ENCODE measurements at places on chromosomes 5 and 9. TPM values are rescaled to one million over a fixed set of nuclear protein-coding genes. Genes with fewer than 3 reads are reported as not detected.

DNA sequence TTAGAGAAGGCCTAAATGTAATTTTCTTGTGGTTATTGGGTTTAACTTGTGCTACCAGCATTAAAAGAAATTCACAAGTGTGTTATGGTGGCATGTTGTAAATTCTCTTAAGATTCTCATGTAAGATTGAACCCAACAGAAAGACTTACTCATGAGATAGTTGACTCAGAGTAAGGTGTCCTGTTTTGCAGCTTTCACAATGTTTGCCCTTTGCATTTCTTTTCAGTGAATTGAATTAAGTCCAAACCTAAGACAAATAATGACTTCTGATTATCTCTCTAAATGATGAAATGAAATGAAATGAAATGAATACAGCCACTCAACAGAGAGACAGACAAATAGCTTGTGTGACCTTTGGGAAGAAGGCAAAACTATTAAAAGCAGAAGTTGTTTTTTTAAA, 1696.9 kb upstream of the WWC1 start:
- H3K27me3 ChIP-seq: no peaks in the 10 kb centered on the region
- no peak overlapping the region for H3K4me3 ChIP-seq
- no peaks in the 10 kb centered on the region for H3K4me1 ChIP-seq
- H3K27ac ChIP-seq: no peak overlapping the region
- H3K36me3 ChIP-seq: no peaks in the 10 kb centered on the region
- no peak for DNase-seq

DNA sequence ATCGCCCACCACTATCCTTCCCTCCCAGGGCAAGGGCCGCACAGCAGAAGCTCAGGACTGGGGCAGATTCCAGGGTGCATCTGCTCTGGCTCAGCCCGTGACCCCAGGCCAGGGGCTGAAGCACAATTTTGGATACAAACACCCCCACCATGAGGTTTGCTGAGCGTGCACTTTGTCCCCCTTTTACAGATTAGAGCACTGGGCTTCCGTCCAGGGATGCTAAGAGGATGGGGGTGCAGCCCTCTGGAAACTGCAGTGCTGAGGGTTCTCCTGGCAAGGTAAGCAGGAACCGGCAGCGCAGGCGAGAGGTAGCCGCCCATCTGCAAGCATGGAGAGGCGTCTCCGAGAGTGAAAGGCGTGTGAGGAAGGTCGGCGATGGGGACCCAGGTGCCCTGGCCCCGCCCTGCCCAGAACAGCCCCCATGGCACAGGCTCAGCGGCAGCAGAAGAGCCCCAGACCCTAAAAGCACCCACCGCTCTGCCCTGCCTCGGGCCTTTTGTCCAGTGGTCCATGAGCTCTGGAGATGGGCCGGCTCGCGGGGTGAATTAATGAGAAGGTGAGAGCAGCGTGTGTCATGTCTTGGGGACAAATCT, 54.5 kb upstream of the OLFM1 start:
- H3K27me3 ChIP-seq: peaks cover 3% of the 10 kb centered on the region
- H3K4me1 ChIP-seq: no peaks in the 10 kb centered on the region
- no peak overlapping the region for H3K4me3 ChIP-seq
- H3K36me3 ChIP-seq: no peaks in the 10 kb centered on the region
- no peak overlapping the region for H3K27ac ChIP-seq

DNA sequence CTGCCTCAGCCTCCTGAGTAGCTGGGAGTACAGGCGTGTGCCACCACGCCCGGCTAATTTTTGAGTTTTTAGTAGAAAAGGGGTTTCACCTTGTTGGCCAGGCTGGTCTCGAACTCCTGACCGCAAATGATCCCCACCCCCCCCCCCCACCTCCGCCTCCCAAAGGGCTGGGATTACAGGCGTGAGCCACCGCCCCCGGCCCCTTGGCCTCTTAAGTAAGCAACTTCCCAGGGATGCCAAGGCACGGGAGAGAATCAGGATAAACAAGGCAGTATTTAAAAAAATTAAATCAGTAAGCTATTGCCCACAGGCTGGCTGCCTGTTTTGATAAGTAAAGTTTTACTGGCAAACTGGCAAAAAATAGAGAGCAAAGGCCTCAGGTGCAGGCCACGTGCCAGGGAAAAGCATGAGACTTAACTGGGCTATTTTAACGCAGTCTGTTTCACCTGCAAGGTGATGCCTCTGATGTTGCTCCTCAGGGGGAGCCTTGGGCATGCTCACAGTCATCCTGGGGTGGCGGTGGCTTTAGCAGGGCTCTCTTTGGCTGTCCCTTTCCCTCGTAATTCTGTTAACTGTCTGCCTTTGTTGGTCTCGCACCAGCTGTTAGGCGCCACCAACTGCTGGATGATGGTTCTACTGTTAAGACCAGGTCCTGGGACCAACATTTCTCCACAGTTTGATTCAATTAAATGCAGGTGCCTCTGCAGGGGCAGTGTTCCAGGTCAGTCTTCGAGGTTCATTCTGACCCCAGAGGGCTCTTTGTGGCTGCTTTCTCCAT, 19.4 kb upstream of the RNF130 start:
- no peaks in the 10 kb centered on the region for H3K27me3 ChIP-seq
- peak; percentile 56 for DNase-seq
- H3K4me3 ChIP-seq: peak overlapping the region; percentile 77
- peak overlapping the region; percentile 42 for H3K27ac ChIP-seq
- peaks cover 5% of the 10 kb centered on the region for H3K4me1 ChIP-seq
- H3K36me3 ChIP-seq: no peaks in the 10 kb centered on the region

DNA sequence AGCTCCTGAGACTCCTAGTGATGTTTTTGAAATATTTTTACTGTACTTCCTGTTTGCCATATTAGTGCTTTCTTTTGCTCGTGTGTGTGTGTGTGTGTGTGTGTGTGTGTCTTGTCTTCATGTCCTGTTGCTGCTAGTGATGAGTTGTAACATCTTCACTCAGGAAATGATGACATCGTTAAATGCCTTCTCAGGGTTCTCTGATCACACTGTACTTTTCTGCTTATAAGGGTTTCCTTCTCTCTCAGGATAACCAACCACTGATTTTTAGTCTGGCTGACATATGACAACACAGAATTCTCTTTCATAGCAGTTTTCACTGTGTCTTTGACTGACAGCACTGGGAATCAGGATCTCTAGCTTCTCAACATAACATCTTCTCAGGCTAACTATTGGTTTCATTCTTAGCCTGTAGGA, 16.1 kb downstream of the SV2C start:
- no peak overlapping the region for H3K4me3 ChIP-seq
- peak; percentile 71 for DNase-seq
- peaks cover 17% of the 10 kb centered on the region for H3K27me3 ChIP-seq
- H3K27ac ChIP-seq: peak overlapping the region; percentile 31
- H3K4me1 ChIP-seq: peaks cover 9% of the 10 kb centered on the region

DNA sequence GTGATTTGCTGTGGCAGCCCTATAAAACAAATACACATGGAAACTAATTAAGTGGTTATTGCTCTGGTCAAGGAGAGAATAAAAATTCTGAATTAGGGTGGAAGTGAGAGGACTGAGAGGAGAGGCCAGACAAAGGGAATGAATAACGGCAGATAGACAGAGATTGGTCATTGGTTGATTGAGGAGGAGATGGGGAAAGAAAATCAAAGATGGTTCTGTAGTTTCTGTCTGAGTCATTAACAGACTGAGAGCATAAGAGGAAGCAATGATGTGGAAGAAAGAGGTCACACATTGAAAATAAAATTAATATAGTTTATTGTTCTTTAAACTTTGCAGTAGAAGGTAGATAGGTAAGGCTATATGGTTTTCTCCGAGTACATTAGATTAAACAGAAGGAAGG, 469.8 kb downstream of the ACTL7B start:
- H3K27me3 ChIP-seq: no peaks in the 10 kb centered on the region
- no peaks in the 10 kb centered on the region for H3K4me1 ChIP-seq
- no peak for DNase-seq
- H3K4me3 ChIP-seq: no peak overlapping the region
- H3K36me3 ChIP-seq: no peaks in the 10 kb centered on the region
- H3K27ac ChIP-seq: no peak overlapping the region

DNA sequence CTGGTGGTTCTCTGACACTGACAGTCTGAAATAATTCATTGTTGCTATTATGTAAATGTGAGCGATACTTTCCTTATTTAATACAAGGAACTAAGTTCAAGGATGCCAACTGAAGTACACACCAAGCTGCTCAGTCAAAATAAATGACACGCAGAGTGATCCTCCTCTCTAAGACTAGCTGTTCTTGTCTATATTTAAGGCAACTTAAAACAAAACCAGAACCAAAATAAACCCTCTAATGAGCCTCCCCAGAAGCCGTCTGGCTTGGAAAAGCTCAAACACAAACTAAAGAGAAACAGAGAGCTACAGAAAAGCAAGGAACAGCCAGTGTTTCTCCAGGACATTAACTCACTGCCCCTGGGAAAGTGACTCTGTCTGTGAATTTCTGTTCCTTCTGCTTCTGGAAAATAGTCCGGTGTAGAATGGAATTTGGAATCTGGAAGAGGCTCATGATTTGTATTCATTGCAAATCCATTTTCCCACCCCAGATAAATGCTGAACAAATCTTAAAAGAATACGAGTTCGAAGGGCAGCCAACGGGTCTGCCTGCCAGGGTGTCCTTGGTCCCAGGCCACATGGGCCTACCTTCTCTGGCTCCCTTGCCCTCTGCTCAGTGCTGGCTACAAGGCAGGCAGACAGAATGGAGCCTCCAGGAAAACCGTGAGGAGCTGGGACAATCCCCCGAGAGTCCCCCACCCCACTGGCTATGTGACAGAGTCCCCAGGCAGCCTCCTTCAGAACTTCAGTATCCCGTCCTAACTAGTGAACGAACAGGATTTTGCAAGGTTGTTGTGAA, 14.8 kb downstream of the GGTA1 start:
- peaks cover 7% of the 10 kb centered on the region for H3K4me1 ChIP-seq
- no peaks in the 10 kb centered on the region for H3K27me3 ChIP-seq
- no peak for DNase-seq
- H3K4me3 ChIP-seq: no peak overlapping the region
- H3K27ac ChIP-seq: no peak overlapping the region

GRCh38 chr5:79329453-79329852, 93.5 kb downstream of the JMY start:
- no peak overlapping the region for H3K4me3 ChIP-seq
- no peak for DNase-seq
- H3K4me1 ChIP-seq: no peaks in the 10 kb centered on the region

DNA sequence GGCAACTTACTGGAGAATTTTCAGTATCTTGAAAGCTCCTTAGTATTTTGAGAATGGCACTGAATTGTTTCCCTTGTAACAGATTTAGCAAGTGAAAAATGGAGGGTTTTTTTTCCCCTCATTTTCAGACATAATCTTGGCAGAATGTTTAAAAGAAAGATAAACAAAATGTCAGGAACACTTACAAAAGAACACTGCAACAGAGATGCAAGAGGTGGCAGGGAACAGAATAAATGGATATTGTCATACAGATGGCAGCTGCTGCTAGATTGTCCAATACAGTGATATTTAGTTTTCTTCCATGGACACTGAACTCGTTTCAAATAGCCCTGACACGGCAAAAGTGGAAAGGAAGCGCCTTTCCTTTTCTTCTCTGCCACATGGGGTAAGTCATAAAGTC, 76.9 kb upstream of the ZNF608 start:
- no peak overlapping the region for H3K4me3 ChIP-seq
- no peak overlapping the region for H3K27ac ChIP-seq
- peaks cover 2% of the 10 kb centered on the region for H3K27me3 ChIP-seq
- no peak for DNase-seq
- H3K36me3 ChIP-seq: no peaks in the 10 kb centered on the region
- H3K4me1 ChIP-seq: no peaks in the 10 kb centered on the region

DNA sequence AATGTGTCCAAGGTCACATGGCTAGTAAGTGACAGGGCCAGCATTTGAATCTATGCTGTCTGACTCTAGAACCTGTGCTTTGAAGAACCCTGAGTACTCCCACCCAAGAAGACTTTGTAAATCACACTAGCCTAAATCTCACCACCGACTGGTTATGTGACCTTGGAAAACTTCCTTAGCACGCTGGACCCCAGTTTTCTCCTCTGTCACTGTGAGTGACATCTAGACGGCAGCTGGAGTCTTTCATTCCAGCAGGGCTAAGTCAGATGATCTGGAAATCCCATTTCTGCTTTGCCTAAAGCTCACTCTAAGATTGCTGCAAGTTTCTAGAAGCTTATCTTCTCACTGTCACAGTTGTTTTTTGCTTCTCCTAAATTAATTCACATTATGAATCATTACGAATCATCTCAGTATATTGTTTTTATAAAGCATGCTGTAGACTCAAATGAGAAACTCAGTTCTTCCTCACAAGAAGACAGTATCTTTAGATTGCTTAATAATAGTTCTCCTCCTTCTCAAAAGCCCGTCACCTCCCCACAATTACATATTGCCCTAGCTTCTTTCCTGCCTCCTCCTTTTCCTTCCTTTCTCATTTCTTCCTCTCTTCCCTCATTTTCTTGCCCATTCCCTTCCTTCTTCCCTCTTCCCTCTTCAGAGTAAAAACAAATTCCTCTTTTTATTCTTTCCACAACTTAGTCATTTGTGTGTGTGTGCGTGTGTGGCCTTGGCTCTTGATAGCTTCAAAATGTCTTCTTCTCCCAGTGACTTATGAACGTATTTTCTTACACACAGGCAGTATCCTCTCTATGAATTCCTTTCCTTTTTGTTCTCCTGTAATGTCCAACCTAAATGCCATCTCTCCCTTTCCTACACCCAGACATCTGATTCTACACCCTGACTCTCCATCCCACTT, 16.8 kb downstream of the ALDOB start:
- no peaks in the 10 kb centered on the region for H3K27me3 ChIP-seq
- no peak overlapping the region for H3K4me3 ChIP-seq
- peaks cover 18% of the 10 kb centered on the region for H3K36me3 ChIP-seq
- H3K27ac ChIP-seq: no peak overlapping the region

DNA sequence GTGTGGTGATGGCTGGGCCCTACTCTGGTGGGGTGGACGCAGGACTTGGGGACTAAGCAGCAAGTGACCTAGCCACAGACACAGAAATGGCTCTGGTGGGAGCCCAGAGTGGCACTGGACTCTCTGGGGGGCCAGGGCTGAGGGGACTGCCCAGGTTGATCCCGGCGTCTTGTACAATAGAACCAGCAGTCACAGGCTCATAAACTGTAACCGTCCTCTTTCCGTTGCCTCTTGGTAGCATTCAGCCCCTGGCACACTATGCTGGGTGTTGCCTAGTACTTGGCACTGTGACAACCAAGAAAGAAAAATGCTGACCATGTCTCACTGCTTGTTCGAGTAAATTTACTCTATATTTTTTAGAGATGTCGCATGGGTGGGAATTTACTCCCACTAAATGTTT, 80.5 kb downstream of the DAB2IP start:
- H3K4me3 ChIP-seq: no peak overlapping the region
- H3K27me3 ChIP-seq: peaks cover 22% of the 10 kb centered on the region
- no peak for DNase-seq
- peaks cover 23% of the 10 kb centered on the region for H3K4me1 ChIP-seq
- H3K27ac ChIP-seq: no peak overlapping the region

Gene GCNT4
- total RNA-seq: 2.4 TPM

Gene IL9
- total RNA-seq: not detected

Gene RORB
- total RNA-seq: 0.11 TPM

Gene PCDHB14
- total RNA-seq: not detected

Gene NTRK2
- total RNA-seq: 0.09 TPM

Gene BARHL1
- total RNA-seq: not detected

Gene HTR4
- total RNA-seq: not detected

Gene PCDHA4
- not detected for total RNA-seq

All from activated CD8-positive, alpha-beta T cell treated with anti-CD3 and anti-CD28 coated beads for 36 hours (primary cell).